ENCODE measurements at places on chromosomes 3 and 15.

DNA sequence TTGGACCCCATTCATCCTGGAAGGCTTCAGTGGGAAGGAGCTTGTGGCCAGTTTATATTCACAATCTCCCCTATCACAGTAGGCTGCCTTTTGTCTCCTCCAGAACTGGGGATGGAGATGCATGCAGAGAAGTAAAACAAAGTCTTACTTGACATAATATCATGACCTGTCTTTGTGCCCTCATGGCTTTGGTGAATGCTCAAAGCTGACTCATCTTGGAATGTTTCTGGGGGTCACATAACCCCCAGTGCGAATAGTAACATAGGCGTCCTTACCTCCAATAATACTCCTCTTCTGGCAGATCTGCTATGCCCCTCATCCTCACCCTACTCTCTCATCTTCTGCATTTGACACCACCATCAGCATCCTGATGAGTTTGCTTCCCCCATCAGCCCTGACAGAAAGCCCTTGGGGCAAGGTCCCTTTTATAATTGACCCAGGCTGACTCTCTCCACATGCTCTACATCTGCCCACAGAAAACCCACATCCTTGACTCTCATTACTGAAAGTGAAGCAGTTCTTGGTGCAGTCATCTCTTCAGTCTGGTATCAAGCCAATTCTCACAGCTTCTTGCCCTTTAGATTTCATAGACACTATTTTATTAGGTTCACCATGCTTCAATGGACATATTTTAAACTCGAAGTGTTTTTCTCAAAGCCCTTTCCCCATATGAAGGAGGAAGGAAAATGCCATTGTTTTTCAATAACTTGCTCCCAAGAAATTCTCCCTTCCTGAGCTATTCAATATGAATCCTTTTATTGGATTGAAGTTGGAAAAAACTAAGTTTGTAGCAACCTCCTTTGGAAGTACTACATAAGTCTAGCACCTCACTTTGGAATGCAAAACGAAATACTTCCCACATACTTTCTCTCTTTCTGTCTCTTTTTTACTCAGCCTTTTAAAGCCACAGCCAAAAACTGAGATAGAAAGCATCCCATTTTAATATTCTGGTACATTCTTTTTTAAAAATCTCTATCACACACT is 36.6 kb downstream of the OSTN start:
- DNase-seq, result no peak

GRCh38 chr3:24596626-24597025 is 102.0 kb upstream of the THRB start:
- no peak for DNase-seq

DNA sequence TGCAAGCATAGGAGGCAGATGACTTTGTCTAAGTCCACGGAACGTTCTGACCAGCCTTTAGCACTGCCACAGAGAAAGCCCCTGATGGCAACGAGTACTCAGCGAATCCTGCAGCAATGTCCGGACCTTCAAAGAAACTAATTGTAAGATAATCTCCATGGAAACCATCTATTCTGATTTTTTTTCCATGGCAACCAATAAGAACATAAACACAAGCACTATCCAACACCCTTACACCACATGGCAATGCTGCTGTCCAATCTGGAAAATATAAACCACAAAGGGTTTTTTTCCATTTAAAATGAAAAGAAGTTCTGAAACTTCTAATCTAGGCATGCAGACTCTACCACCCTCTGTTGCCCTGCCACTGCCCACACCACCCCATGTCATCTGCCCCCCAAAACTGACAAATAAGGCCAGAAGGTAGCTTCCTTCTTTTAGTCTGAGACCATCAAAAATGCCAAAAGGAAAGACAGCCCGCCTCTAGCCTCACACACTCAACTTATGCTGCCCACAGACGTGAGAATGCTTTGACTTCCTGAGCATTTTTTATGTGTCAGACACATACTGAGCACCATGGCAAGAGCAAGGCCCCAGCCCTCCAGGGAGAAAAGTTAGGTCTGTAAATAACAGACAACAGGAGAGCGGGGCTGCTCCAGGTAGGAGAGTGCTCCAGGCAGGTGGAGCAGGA is 44.5 kb downstream of the POC1A start:
- DNase-seq, result no peak

DNA sequence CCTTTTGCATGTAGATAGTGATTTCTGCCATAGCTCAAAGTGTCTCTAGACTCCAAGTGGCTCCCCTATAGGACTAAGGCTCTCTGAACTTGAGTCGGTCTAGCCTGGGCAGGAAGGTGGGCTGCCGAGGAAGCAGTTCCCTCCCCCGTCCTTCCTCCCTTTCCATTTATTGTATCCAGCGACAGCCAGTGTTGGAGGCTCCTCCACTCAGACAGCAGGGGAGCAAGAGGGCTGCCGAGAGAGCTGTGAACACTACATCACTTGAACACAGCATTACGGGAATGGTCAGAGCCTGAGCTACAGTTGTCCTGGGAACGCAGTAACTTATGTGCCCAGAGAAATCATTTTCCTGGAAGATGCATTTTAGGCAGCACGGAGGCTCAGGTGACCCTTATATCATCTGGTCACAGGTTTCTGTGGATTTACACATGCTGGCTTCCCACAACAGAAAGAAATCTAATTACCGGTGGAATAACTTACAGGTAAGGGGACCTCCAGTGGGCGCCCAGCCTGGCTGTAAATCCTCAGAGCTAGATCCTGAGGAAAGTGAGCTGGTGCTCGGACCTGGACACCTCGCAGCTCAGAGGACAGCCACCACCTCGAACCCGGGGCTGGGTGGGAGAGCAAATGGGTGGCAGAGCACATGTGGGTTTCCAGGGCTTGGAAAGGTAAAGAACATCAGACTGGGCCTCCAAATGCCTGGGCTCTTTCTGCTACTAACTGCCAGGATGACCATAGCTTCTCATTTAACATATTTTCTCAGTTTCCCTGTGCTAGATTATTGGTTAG is 197.1 kb downstream of the UACA start:
- DNase-seq, result no peak

DNA sequence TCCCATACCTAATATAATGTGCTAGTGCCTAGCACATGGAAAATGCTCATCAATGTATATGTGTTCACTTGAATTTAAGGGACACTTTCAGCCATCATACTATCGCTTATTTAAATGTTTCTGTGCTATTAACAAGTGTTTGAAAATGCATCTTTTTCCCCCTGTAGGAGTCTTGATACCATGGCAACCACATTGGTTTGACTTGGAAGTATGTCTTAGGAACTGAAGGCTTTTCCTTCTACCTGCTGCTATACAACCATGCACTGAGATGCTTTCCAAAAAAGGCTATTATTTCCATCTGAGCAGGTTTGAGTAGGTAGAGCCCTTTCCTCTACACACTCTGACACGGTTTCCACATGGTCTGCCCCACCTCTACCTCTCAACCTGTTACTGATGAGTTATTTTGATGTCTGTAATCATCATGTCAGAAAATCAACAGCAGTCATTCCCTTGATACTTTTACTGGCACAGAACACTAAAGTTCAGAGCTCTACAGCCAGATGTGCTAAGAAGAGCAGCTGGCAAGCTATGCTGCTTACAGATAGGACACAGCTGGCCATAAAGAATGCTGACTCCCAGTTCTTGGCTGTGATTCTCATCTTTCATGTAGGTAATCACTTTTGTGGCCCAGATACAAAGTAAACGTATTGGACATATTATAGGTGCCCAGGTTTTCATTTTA is 59.3 kb downstream of the RYR3 start:
- no peak for DNase-seq

GRCh38 chr3:128329491-128330213 is 137.0 kb downstream of the DNAJB8 start:
- no peak for DNase-seq
